ENCODE measurements at places on chromosomes 7 and 10. TPM values are rescaled to one million over a fixed set of nuclear protein-coding genes. Genes with fewer than 3 reads are reported as not detected.

Gene GNAT3
- polyA plus RNA-seq = not detected

Gene NSMCE4A
- polyA plus RNA-seq = 28.4 TPM

Gene MKI67
- 1.0 TPM for polyA plus RNA-seq

Gene ARHGEF35
- polyA plus RNA-seq = 12.4 TPM

Gene TEX36
- not detected for polyA plus RNA-seq

Gene LRRTM3
- polyA plus RNA-seq = 0.02 TPM

Gene FKBP6
- not detected for polyA plus RNA-seq

Gene ZNRF2
- 5.9 TPM for polyA plus RNA-seq

Gene PON1
- 2.3 TPM for polyA plus RNA-seq

Gene KNDC1
- 5.9 TPM for polyA plus RNA-seq

Gene CCDC6
- polyA plus RNA-seq = 13.2 TPM

Gene ATRNL1
- 0.05 TPM for polyA plus RNA-seq

Gene ATP5F1C
- polyA plus RNA-seq = 233 TPM

Gene ASIC3
- polyA plus RNA-seq = 3.2 TPM

Gene CPA5
- 0.10 TPM for polyA plus RNA-seq

Gene MALRD1
- 0.17 TPM for polyA plus RNA-seq

Gene NACAD
- 1.2 TPM for polyA plus RNA-seq

Gene AGK
- 17.6 TPM for polyA plus RNA-seq

Gene IRF5
- polyA plus RNA-seq = 22.1 TPM

Gene RSPH10B2
- polyA plus RNA-seq = 1.4 TPM

Gene CDC123
- 25.8 TPM for polyA plus RNA-seq

Gene ABCB4
- 0.08 TPM for polyA plus RNA-seq

Gene ANXA8L1
- 23.9 TPM for polyA plus RNA-seq

Gene IGF2BP3
- 2.2 TPM for polyA plus RNA-seq
